Activated CD8-positive, alpha-beta memory T cell treated with anti-CD3 and anti-CD28 coated beads, Interleukin-2, amount 10 ng/mL, durations not matched to agents 7 days and 5 days (primary cell): ENCODE measurements at places on chromosomes 13 and 19. TPM values are rescaled to one million over a fixed set of nuclear protein-coding genes. Genes with fewer than 3 reads are reported as not detected.
A peak's percentile ranks its signal among the peaks of the same experiment; 100 is the strongest.

DNA sequence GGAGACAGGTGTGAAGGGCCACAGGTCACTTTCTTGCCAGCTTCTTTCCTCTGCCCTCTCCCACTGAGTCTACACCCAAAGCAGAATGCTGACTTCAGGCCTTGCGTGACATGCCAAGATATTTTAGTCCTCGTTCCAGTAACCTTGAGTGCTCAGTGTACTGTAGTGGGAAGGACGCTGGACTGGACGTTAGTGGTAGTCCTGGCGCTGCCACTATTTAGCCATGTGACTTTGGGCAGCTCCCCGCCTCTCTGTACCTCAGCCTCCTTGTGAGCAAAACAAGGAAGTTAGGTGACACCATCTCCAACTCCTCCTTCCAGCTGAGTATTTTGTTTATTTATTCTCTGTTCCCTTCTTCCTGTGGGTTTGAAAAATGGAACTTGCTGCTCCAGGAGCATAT lies 86.1 kb downstream of the FRY start:
- no peak overlapping the region for H3K27ac ChIP-seq
- H3K4me1 ChIP-seq: peaks cover 6% of the 10 kb centered on the region
- H3K27me3 ChIP-seq: peaks cover 5% of the 10 kb centered on the region
- DNase-seq: no peak

DNA sequence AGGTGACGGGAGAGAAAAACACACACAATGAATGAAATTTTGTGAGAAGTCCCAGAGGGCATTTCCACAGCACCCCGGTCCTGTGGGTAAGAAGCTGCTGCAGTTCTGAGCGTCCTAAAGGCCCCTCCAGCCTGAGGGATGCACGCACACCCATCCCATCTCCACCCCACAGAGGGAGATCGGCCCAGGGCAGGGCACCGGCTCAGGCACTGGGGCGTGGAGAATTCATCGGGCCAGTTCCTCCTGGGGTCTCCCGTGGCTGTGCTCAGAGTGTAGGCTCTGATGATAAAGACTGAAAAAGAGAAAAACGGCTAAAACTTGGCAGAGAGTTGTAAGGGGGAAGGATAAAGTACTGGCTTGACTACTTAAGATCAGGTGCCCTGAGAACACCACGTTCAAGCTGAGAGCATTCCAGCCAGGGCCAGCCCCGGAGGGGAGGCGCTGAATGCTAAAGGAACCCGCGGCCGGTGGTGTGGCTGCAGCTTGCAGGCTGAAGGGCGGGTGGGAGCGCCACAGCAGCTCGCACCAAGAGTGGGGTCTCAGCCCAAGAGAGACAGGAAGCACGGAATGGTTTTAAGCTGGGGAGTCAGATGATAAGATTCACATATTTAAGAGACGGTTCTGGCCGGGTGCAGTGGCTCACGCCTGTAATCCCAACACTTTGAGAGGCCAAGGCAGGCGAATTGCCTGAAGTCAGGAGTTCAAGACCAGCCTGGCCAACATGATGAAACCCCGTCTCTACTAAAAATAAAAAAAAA lies 121.9 kb upstream of the SPACA7 start:
- no peaks in the 10 kb centered on the region for H3K4me1 ChIP-seq
- peak; percentile 21 for DNase-seq
- no peak overlapping the region for H3K27ac ChIP-seq
- H3K4me3 ChIP-seq: no peak overlapping the region
- H3K36me3 ChIP-seq: no peaks in the 10 kb centered on the region

DNA sequence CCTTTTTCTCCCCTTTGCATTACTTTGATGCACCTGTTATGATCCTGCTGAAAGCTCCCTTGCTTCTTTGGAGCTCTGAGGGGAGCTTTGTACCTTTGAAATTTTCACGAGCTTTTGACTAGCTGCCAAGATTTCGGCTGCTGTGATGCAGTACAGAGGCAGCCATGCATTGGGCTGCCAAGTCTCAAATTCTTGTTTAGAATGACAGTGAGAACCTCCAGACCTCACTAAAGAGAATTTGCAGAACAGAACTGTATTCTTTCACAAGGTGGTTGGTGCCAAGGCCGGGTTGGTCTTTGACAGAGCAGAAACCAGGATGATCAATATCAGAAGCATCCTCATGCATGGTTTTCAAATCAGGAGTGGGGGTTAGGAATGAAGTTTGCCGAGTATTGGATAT lies 414.8 kb downstream of the GPC5 start:
- H3K27me3 ChIP-seq: no peaks in the 10 kb centered on the region
- H3K4me1 ChIP-seq: no peaks in the 10 kb centered on the region
- H3K36me3 ChIP-seq: no peaks in the 10 kb centered on the region
- no peak for DNase-seq
- no peak overlapping the region for H3K4me3 ChIP-seq
- H3K27ac ChIP-seq: no peak overlapping the region

Gene TNFSF11
- total RNA-seq: 2.4 TPM

Gene DCT
- total RNA-seq: not detected
